ENCODE measurements at places on chromosomes 7 and 10.

DNA sequence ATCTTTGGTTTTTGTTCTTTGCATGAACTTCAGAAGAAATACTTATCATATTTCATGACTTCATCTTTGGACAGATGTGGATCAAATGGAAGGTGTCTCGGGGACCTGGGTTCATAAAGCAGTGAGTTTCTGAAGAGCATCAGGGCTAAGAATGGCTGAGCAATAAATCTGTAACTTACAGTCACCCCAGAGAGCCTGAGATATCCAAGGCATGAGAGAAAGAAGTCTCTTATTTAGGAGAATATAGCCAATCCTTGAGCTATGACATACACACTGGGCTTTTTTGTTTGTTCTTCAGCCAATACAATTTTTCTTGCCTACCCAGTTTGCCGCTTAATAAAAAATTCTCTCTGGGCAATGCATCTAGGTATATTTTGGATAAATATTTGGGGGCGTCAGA is 252.6 kb upstream of the INHBA start:
- DNase-seq = no peak

DNA sequence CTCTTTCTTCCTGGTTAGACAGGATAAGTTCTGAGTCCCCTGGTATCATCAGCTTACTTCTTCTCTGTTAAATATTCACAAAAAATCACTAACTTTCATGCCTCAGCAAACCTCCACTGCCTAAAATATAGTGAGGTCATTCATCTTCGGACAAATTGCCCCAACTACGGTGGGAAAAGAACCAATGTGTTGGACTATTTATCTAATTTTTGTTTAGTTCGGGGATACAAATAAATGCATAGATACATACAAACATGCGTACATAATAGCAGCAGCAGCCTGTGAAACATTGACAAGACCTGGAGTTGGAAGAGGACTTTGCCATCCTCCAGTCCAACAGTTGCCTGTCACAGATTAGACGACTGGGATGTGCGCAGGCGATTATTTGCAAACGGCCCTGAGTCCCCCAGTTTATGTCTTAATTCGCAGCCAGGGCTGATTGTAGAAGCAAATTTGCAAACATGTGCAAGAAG is 51.5 kb downstream of the EGFR start:
- DNase-seq = no peak

DNA sequence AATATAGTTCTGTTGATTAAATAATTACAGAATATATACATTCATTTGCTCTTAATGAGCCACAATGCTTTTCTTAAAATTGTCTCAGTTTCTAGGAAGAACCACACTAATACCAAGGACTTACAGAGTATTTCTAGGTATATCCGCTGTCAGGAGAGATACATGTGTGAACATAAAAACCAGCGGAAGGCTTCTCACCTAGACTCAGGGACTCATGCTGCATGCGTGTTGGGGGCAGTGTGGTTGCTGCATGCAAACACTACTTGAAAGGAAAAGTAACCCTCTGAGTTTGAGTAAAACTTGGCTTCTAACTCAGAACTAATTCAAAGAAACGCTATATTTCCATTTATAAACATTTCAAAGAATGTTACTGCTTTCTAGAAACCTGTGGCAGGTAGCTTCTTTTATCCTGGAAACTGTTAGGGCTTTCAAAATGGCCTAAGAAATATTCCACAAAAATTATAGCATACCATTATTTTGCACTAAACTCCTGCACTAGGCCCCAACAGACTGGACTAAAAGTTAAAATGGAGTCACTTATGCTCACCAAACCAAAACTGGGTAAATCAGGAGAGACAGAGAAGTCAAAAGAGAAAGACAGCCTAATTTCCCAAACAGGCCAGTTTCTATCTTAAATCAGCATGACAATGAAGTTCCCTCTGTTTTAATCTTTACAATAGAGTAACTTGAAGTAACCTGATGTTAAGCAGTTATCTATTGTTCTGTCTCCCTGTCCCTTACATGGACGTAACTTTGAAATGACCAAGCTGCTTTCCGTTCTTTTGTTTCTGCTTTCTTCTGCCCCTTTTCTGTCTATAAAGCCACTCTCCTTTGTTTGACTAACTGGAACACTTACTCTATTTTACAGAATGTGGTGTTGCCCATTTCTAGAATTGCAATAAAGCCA is 95.2 kb upstream of the FAM133B start:
- DNase-seq = no peak

- DNase-seq = no peak
These were observed 105.2 kb upstream of the NOBOX start for GRCh38 chr7:144508702-144509101.

GRCh38 chr7:11579141-11579540 is 252.9 kb downstream of the THSD7A start:
- no peak for DNase-seq

DNA sequence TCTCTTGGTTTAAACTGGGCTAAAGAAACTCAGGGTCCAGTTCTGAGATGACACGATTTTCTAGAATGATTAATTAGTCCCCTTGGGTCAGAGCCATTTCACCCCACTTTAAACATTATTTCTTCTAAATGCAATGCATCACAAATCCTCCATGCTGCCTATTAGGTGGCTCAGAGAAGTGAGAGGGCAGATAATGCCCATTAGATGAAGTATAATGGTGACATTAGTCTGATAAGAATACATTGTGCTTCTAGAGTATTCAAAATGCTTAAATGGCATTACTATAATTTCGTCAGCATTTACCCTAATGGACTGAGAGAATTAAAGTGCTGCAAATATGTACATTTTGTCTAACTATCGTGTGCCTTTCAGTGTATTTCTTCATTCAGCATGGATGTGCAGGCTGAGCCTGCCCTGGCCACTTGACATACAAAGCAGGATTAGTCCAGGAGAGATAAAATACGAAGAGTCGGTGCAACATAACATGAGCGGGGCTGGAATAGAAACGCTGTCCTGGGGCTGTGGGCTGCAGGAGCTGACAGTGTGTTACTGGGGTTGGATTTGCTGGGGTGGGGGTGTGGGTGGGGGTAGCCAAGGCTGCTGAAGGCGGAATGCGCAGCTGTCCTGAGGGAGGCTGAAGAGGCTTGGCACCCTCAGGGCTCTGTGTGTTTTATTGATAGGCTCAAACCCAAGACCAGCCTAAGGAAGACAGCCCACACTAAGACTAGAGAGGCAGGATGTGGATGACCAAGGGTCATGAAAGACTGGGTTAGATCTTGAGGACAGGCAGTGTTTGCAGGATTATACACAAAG is 52.8 kb upstream of the KLF6 start:
- no peak for DNase-seq

DNA sequence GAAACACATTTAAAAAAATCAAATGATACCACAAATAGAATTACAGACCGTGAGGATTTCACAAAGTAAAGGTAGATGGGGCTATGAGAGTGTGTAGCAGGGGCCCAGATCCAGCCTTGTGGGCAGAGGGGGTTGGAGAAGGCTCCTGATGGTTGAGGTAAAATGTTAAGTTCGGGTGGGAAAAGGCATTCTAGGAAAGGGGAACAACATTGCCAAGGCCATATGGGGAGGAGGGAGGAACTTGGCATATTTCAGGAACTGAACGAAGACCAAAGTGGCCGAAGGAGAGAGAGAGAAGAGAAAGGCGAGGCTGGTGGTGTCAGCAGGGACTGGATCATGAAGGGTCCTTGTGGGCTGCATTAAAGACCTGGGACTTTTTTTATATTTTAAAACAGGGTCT is 98.9 kb downstream of the CARD11 start:
- no peak for DNase-seq

DNA sequence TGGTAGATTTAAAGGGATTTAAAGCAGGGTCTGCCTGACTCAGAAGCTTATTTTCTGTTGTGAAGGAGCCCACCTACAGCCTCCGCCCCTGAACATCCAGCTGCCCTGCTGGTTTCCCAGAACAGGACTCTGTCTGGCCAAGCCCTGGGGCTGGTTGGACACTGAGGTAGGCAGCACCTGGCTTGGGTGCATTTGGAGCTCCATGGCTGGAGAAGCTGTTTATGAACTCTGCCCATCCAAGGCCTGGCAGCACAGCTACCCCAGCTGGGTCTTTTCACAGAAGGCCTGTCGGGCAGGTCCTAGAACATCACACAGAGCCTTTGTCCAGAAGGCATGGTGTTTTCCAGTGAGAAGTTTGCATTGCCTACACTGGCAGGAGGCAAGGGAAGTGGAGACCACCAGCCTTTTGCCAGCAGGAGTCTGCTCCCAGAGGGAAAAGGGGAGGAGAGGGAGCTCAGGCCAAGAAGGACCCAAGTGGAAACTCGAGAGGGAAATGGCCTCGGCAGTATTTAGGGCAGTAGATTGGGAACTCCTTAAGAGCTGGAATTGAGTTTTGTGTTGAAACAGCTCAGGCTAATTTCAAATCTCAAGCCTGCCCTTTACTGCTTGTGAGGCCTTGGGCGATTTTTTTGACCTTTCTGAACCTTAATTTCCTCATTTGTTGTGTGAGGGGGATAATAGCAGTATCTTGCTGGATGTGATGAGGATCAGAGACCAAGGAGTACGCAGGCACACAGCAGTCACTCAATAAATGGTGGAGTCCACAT is 12.3 kb upstream of the PDCD4 start:
- DNase-seq = no peak

DNA sequence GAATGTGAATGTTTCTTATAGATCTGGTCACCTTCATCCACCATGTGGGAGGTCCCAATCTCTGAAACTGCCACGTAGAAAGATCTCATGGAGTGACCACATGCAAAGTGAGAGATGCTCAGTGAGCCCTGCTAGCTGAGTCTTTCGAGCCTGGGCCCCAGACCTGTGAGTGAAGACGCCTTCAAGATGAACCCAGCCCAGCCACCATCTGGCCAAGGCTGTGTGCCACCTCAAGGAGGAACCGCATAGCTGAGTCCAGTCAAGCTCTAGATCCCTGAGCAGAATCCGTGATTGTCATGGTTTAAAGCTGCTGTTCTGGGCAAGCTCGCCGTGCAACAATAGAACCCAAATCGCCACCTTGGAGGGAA is 20.2 kb upstream of the PPIF start:
- no peak for DNase-seq

GRCh38 chr7:142760071-142760642 is 10.6 kb upstream of the PRSS2 start:
- DNase-seq = no peak

DNA sequence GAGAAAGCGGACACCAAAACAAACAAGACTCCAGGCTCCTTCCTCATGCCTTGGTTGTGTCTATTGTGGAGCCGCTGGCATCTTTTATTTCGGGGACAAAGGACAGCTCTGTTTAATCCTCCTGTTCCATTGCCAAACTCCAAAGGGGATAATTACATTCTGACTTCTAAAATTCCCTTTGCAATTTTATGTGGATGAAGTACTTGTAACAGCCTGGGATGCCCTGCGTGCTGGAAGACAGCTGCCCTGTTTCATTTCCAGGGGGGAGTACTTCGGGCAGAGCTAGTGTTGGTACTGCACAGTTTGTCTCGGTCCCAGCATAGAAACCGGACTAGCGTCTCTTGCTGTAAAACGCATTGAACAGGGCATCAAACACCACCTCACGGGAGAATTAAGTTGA is 90.9 kb downstream of the BAMBI start:
- DNase-seq = no peak

DNA sequence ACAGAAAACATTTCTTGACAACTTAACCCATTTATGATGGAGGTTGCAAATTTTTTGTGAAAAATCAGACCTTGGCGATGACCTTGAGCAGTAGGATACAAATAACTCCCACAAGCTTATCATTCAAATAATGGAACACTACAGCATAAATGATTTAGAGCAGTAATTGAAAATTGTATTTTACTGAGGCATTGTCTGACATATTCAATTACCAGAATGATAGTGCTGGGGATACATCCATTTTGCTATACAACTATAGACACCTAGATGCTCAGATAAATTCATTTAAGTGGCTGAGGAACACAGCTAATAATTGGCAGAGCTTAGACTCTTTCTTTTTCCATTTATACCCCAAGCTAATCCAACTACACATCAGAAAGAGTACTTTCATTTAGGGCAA is 18.9 kb downstream of the TWIST1 start:
- no peak for DNase-seq

GRCh38 chr10:21257919-21258318 is 267.6 kb downstream of the SKIDA1 start:
- no peak for DNase-seq

DNA sequence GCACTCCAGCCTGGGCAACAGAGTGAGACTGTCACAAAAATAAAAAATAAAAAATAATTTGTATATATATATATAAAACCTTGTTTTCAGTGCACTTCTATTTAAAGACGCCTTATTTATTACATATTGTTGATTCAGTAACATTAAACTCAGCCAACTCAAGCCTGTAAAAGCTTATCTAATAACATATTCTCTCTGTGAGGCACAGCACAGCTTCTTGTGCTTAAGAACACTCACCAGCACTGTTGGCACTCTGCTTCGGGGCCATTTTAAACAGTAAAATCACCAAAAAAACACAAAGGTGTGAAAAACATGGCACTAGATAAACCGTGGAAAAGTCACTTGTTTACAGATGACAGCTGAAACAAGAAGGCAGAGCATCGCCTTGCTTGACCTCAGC is 89.0 kb upstream of the C10orf90 start:
- no peak for DNase-seq

- no peak for DNase-seq
These were observed 37.3 kb upstream of the ADRA2A start for GRCh38 chr10:111039522-111039921.

- no peak for DNase-seq
These were observed 858 bp downstream of the COPS6 start for GRCh38 chr7:100089458-100090196.

GRCh38 chr10:112952282-112953173 is 2.5 kb downstream of the TCF7L2 start:
- no peak for DNase-seq

- no peak for DNase-seq
These were observed 182.3 kb downstream of the NRP1 start for GRCh38 chr10:33152146-33152545.

GRCh38 chr10:91604553-91605534 is 28.0 kb downstream of the PPP1R3C start:
- DNase-seq = no peak

DNA sequence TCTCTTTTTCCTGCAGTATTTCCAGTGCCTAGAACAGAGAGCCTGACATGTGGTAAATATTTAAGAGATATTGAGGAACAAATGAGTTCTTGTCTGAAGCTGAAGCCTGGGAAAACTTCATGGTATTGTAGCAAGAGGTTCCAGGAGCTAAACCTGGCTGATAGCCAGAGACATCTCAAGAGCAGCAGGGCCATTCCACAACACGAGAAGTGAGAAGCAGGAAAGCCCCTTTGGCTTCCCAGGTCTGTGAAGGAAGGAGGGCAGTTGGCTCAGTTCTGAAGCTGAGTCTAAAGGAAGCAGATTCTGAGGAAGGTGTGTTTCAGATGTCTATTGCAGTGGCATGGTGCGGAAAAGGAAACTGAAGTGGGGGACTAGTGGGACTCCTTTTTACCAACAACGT is 63.8 kb upstream of the FAM204A start:
- DNase-seq = no peak

- DNase-seq = no peak
These were observed 102.4 kb downstream of the GATA3 start for GRCh38 chr10:8156918-8157317.

- no peak for DNase-seq
These were observed 720.1 kb downstream of the TYW1 start for GRCh38 chr7:67716729-67717128.
